ENCODE measurements at places on chromosomes 3 and 15.

DNA sequence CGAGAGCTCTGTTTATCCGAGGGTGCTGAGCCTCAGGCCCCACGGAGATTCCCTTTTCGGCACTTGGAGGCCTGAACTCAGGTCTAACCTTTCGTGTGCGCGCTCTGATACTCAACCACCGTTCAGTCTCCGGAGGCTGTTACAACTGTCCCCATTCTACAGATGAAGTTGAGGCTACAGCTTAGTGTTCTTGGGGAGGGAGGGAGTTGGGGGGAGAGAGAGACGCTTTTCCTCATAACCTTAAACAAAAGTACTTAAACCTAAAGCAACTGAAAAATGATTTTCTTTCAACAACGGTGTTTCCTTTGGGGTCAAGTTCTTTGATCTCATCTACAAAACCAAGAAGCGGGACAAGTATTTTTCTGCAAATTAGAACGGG, 952 bp upstream of the CHST2 start:
- DNase-seq: no peak

DNA sequence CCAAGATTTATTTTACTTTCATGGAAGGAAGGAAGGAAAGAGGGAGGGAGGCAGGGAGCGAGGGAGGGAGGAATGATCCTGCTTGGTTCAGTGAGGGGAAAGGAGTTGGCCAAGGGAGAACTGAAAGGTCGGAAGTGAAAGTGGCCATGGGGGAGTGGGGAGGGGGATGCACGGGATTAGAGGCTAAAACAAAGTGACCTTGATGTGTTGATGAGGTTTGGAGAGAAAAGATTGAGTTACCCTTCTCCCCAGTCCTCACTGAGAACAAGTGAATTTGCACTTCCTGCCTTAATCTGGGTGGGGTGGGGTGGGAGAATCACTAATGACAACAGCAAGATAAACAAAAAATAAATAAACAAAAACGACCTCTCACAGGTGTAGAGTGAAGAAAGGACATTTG, 212.0 kb upstream of the TLE3 start:
- no peak for DNase-seq

- no peak for DNase-seq
These were observed at the start of gene CDV3 for GRCh38 chr3:133573629-133574194. TSS of gene CDV3 (plus strand) at chr3:133573686. CDS start at chr3:133574045, 359 bp downstream.

GRCh38 chr15:93246266-93247242, 157.5 kb upstream of the RGMA start:
- DNase-seq: no peak

GRCh38 chr15:77646104-77646694, 13.5 kb upstream of the LINGO1 start:
- DNase-seq: no peak

DNA sequence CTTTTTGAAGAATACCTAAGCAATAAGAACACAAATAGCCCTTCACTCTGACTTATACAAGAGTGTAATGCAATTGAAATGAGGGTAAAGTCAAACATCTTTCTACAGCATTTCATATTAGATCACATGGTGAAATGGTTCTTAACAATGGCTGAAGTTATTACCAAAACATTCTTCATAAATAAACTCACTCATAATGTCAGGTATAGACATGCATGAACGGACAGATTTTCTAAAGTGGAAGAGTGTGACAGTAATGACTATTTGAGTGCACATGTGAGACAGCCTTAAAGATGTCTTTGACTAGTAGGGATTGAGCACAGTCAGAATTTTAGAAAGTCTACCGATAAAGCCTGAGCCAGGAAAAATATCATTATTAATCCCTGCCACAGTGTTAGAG, 471.0 kb downstream of the ZPLD1 start:
- no peak for DNase-seq

DNA sequence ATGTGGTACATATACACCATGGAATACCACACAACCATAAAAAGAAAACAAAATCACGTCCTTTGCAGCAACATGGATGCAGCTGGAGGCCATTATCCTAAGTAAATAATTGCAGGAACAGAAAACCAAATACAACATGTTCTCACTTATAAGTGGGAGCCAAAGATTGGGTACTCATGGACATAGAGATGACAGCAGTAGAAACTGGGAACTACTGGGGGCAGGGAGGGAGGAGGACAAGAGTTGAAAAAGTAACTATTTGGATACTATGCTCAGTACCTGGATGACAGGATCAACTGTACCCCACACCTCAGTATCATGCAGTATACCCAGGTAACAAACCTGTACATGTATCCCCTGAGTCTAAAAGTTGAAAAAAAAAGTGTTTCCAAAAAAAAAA, 23.2 kb upstream of the ATOSA start:
- DNase-seq: no peak

DNA sequence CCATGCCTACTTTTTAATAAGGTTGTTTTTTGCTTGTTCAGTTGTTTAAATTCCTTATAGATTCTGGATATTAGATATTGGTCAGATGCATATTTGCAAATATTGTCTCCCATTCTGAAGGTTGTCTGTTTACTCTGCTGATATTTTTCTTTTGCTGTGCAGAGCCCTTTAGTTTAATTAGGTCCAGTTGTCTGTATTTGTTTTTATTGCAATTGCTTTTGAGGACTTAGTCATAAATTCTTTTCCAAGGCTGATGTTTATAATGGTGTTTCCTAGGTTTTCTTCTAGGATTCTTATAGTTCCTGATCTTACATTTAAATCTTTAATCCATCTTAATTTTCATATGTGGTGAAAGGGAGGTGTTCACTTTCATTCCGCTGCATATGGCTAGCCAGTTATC, 77.4 kb downstream of the PTPRG start:
- DNase-seq: no peak

- DNase-seq: no peak
These were observed 1.3 kb downstream of the TTBK2 start for GRCh38 chr15:42919308-42919707.

- DNase-seq: peak; percentile 26
These were observed 464.1 kb downstream of the RAP2B start for GRCh38 chr3:153626158-153626557.

GRCh38 chr15:78067328-78068228, 9.9 kb downstream of the TBC1D2B start:
- no peak for DNase-seq

GRCh38 chr15:88835119-88835518, 31.9 kb downstream of the ACAN start:
- DNase-seq: no peak

DNA sequence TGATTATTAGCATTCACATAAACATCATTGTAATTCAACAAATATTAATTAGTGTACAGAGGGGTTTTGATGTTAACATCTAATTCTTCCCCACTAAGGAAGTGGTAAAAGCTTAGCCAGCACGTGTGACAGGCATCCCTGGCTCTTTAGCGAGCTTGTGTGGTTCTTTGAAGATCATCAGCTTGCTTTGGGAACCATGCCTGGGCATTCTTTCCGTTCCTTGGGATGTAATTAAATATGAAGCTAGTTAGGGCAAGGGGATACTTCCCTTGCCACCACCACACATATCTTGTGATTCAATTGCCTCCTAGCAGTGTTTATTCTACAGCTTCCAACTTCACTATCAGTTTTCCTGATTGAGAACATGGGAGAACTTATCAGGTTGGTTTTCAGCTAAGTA, 246.5 kb downstream of the MYRIP start:
- DNase-seq: no peak

- no peak for DNase-seq
These were observed 100.2 kb upstream of the TLE3 start for GRCh38 chr15:70197945-70198361.

- no peak for DNase-seq
These were observed 3.4 kb upstream of the SEMA3B start for GRCh38 chr3:50265571-50265970.

DNA sequence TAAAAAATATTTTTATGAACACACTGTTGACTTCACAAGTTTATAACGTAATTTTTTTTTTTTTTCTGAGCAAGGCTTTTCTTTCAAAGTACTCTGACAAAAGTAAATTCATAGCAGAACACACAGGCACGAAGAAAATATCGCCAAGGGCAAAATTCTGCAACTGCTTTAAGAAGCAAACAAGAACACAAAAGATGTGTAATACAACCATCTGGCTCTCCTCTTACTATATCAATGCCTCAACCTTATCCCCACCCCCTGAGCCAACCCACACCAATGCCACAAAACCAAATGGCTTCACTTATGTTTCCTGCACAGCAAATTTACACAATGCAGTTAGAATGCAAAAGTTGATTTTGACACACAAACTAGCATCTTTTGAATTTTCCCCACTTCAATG, 274.2 kb downstream of the FOXP1 start:
- DNase-seq: no peak

- DNase-seq: no peak
These were observed 26.4 kb upstream of the ATP8B4 start for GRCh38 chr15:50145451-50145872.

GRCh38 chr3:127927829-127928604, 13.0 kb downstream of the KBTBD12 start:
- no peak for DNase-seq

GRCh38 chr3:187082758-187083375, 56.4 kb downstream of the RPL39L start:
- DNase-seq: no peak

- DNase-seq: no peak
These were observed 173.2 kb downstream of the CHDH start for GRCh38 chr3:53672981-53673380.

GRCh38 chr15:83310521-83311456, 26.3 kb upstream of the BNC1 start:
- DNase-seq: no peak

GRCh38 chr3:130627882-130628281, 110.9 kb downstream of the COL6A6 start:
- DNase-seq: no peak

DNA sequence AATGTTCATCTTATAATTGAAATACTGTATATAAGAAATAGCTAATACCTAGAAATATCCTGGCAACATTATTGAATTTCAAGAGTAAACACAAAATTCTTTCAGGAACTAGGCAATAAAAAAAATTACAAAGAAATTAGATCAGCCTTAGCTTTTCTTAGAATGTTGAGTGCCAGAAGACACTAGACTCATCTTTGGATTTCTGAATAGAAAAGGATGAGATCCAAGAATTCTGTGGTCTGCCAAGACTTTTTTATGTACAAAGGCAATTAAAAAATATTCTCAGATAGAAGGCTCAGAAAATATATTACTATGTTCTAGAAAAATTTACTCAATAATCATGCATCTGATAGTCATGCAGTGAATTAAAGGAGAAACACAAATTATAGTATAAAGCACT, 294.5 kb upstream of the CDIN1 start:
- no peak for DNase-seq

- no peak for DNase-seq
These were observed 241.1 kb upstream of the GADL1 start for GRCh38 chr3:31135546-31135945.

GRCh38 chr3:42205800-42206514, 60.0 kb downstream of the CCK start:
- DNase-seq: no peak

GRCh38 chr3:85808755-85809154, 850.0 kb downstream of the CADM2 start:
- DNase-seq: no peak

- DNase-seq: no peak
These were observed 413.3 kb upstream of the ONECUT1 start for GRCh38 chr15:53203454-53203853.

DNA sequence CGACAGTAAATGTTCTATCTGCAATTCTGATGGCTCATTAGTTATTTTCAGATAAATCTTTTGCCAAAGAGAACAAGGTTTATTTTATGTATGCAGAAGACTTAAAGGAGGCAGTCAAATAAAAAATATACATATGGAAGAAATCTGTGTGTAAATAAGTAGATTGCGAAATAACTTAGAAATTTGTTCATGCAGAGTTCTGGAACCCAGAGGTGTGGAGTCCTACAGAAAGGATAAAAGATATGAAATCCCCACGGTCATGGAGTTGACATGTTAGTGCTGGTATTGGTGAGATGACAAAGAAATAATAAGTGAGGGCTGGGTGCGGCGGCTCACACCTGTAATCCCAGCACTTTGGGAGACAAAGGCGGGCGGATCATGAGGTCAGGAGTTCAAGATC, 111.2 kb upstream of the CFAP20DC start:
- DNase-seq: no peak

All from activated CD4-positive, alpha-beta T cell treated with anti-CD3 and anti-CD28 coated beads, Interleukin-2, amount 50 U/mL, for 24 hours (primary cell).